ENCODE measurements at places on chromosomes 7 and 10. TPM values are rescaled to one million over a fixed set of nuclear protein-coding genes. Genes with fewer than 3 reads are reported as not detected.

Gene MRLN
- total RNA-seq = not detected

Gene TFR2
- 19.7 TPM for total RNA-seq

Gene EN2
- not detected for total RNA-seq

Gene LIPK
- not detected for total RNA-seq

Gene RBM20
- total RNA-seq = not detected

Gene UPK3B
- total RNA-seq = 1.2 TPM

Gene RBP3
- total RNA-seq = not detected

Gene SDK1
- 1.2 TPM for total RNA-seq

Gene PPA1
- total RNA-seq = 405 TPM
